ENCODE measurements at places on chromosomes 7 and 10.

- DNase-seq: no peak
Observed at GRCh38 chr10:31864834-31865518, 63.7 kb downstream of the ARHGAP12 start.

DNA sequence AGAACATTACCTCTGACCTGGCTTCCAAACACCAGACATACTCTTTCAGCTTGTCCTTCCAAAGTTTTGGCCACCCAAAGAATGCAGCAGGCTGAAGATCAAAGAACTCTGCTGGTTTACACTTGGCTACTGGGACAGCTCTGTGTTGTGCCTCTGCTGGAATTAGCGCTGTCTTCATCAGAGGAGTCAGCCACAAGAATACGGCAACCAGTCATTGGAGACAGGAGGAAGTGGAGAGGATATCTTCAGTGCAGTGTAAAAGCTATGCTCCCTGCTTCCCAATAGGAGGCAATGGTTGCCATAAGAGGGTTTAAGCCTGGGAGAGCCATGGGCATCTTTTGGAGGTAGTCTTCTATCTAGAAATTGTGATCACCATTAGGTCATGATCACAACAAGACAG lies 126.7 kb upstream of the WNT16 start:
- DNase-seq: no peak

- no peak for DNase-seq
Observed at GRCh38 chr7:158811461-158811860, 17.8 kb downstream of the ESYT2 start.

GRCh38 chr10:91210014-91210413 lies 10.4 kb upstream of the PCGF5 start:
- no peak for DNase-seq

GRCh38 chr7:113078331-113078730 lies 8.3 kb downstream of the GPR85 start:
- no peak for DNase-seq

GRCh38 chr10:78137147-78137546 lies 103.5 kb downstream of the RPS24 start:
- DNase-seq: no peak

DNA sequence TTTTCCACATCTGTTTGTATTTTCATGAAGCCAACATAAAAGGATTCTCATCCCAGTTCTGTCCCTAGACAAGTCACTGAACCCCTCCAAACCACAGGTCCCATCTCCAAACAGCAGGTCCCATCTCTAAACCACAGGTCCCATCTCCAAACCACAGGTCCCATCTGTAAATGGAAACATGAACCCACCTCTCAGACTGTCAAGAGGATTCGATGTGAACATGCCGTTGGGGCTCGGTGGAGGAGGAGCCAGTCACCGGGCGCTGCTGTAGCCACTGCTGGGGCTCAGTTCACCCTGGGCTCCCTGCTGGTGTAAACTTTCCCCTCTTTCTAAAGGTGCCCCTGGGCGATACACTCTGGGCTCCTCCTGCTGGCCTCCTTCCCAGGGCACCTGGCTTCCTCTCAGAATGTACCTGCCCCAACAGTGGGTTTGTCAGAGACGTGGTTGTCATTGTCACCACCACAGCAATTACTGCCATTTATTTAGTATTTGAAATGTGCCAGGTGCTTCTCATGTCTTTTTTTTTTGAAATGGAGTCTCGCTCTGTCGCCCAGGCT lies 13.0 kb downstream of the LHPP start:
- DNase-seq: no peak

DNA sequence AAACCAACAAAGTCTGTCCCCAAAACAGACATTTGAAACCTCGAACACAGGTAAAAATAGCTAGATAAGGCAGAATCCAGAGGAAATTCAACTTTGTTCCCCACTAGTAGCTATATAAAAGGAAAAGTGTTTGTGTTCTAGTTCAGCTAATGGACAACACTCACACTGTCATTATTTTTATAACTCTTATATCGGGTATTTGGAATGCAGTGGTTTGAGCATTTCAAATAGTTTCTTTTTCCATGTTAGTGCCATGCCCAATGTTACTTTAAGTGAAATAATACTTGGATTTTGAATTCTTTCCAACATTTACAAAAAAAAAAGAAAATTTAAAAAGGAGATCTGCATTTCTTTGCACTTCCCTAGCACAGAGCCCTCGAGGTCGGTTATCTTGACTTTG lies 213.6 kb downstream of the DOCK4 start:
- DNase-seq: no peak

DNA sequence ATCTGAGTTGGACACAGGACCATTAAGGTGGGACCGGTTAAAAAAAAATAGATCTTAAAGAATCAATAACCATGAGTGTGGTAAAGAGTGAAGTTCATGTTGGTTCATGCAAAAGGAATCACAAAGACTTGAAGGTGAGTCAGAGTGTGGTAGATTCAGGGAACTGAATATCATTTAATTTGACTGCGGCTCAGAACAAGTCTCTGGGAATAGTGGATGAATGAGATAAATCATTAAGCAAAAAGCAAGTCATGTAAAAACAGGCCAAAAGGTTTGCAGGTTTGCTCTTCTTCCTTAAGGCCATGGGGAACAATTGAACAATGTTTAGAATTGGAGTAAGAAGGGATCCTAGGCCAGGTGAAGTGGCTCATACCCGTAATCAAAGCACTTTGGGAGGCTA lies 385.8 kb downstream of the ETV1 start:
- DNase-seq: no peak

DNA sequence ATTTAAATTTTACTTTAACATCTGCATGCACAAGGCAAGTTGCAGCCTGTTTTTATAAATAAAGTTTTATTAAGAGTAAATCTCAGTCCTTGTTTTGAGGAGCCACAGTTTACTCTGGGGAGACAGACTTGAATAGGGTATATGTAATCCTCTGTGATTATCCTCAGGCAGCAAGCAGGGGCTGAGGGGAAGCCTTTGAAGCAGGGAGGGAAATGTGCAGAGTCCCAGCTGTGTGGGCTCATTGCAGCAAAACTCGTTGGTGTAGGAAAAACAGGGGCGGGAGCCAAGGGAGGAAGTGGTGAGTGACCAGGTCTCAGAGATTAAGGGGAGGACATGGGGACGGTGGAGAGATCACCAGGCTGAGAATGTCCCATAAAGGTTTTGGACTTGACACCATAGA lies 34.3 kb upstream of the SMC3 start:
- DNase-seq: no peak

- DNase-seq: no peak
Observed at GRCh38 chr10:5355594-5356301, 9.0 kb upstream of the UCN3 start.

GRCh38 chr10:129678186-129678585 lies 211.1 kb downstream of the MGMT start:
- no peak for DNase-seq

- DNase-seq: no peak
Observed at GRCh38 chr7:108265007-108265406, 134.8 kb upstream of the LAMB4 start.

DNA sequence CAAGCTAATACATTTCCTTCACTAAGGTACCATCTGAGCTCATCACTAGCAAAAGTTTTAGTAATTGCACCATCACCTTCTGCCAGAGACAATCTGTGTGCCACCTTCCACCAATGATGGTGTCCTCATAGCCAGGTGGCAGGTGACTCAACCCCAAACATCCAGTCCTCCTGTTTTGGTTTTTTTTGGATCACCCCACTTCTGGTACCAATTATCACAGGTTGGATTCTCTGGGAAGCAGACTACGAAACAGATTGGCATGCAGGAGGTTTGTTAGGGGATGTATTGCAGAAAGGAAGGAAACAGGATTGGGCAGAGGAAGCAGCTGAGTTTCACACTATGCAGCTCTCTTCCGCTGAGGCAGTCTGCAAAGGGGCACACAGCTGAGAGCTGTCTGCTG lies 4.5 kb upstream of the TACC2 start:
- no peak for DNase-seq

- no peak for DNase-seq
Observed at GRCh38 chr7:157909370-157909769, 572.6 kb downstream of the DNAJB6 start.

DNA sequence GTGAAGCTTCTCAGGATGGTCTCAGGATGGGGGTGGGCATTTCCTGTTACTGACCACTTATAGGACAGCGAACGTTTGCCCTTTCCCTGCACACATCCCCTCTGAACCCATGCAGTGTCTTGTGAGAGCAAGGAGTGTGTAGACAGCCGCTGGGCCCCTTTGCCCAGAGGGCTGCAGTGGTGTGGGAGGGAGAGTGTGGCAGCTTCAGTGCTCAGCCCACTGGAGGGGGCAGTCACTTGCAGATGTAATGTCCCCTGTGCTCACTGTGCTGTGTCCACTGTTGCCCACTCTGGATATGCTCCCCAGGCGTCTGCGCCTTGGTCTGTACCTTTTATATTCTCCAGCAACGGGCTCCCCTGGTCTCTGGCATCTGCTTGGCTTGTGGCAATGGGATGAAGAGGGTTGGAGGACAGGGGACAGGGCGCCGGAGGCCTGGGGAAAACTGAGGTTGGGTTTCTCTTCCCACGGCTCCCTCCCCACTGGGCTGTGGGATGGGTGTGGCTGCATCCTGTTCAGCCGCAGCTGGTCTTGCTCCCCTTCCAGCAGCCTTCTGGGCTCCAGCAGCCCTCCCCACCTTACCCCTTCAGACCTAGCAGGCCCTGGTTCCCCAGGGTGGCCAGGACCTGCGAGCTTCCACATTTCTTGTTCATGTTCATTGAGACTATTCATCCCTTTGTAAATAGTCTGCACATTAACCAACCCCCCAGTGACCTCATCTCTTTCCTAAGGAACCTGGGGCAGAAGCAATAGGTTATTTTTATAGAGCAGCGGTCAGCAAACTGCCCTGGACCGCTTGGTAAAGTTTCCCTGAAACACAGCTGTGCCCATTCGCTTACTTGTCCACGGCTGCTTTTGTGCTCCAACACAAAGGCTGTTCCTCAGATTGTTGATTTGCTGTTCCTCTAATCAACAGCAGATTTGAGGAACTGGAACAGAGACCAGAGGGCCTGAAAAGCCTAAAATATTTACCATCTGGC lies 6.1 kb downstream of the ZNF789 start:
- DNase-seq: no peak

GRCh38 chr7:44705434-44705833 lies 43.2 kb upstream of the ZMIZ2 start:
- DNase-seq: no peak

DNA sequence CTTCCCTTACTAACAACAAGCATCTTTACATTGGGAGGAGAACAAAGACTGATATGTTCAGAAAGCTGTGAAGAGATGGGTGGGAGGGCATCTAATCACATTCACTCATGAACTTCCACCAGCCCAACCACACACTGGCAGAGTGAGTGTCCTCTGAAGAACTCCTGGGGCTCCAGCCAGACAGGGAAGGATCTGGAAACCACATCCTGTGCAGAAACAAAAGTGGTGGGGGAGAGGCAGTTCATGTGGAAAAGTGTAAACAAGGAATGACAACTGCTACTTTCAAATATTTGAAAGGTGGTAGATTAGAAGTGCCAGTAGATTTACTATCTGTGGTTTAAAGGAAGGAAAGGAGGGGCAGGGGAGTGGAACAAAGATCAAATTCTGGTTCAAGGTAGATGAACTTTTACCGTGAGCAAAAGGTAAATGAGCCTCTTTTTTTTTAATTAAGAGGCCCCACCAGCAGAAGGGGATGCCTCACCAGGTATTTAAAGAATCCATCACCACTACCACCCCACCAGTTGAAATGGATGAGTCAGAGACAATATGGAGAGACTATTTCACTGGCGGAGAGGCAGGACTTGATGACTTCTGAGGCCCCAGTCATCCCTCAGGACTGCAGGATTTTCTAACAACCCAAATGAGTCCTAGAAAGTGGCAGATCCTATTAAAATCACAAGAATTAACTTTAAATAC lies 34.5 kb downstream of the GOT1 start:
- no peak for DNase-seq

DNA sequence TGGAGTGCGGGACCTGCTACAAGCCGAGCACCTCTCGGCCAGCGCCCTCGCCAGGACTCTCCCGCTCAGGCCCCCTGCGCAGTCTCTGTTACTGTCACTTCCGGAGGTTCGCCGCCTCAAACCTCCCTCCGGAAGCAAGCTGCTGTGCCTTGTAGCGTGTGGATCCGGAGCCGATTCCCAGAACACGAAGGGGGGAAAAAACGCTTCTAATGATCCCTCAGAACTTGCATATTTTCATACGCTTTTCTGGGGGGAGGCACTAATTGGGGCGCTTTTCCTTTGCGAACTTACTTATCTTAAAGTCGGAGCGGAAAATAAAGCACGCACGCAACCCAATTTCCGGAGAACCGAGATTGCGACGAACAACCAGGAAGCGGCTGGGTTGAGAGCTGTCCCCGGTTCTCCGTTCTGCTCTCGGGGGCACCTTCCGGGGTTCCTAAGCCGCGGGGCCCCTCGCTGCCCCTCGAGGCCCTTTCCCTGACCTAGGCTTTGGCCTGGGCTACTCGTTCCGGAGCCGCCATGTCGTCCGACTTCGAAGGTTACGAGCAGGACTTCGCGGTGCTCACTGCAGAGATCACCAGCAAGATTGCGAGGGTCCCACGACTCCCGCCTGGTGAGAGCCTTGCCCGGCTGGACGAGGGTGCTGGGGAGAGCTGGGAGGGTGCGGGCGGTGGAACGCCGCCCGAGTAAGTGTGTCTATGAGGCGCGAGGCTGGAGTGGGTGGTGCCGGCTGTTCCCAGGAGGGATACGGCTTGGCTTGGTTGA lies at the start of the genes VTI1A and ZDHHC6:
Gene VTI1A (plus strand): TSS at position 361 of the 765 bp plus-strand sequence. CDS start 159 bp downstream, at position 520.
Gene ZDHHC6 (minus strand): TSS at position 60 of the 765 bp plus-strand sequence. CDS start 1,478 bp downstream, outside the sequence.
- DNase-seq: peak; percentile 40

GRCh38 chr7:123120286-123120685 lies 79.5 kb downstream of the SLC13A1 start:
- no peak for DNase-seq

DNA sequence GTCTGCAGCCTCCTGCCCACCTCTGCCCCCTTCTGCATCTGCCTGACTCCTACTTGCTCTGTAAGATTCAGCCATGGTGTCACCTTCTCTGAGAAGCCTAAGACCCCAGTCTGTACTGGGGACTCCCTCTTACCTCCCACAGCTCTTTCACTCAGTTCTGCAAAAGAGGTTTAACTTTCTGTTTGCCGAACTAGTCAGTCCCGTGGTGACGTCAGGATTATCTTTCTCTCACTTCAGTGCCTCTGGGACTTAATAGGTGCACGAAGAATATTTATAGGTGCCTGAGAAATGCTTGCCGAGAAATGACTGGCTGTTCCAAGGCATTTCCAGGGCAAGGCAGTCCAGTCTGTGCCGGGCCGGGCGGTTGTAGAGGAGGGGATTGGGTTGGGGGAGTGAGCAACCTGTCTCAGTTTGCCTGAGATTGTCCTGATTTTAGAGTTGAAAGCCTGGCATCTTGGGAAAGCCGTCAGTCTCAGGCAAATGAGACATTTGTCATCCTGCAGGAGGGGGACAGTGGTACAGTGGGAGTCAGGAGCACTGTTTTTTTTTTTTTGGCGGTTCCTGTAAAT lies 227.5 kb upstream of the NPVF start:
- no peak for DNase-seq
